T follicular helper cell (primary cell): ENCODE measurements at places on chromosomes 2 and 18.

DNA sequence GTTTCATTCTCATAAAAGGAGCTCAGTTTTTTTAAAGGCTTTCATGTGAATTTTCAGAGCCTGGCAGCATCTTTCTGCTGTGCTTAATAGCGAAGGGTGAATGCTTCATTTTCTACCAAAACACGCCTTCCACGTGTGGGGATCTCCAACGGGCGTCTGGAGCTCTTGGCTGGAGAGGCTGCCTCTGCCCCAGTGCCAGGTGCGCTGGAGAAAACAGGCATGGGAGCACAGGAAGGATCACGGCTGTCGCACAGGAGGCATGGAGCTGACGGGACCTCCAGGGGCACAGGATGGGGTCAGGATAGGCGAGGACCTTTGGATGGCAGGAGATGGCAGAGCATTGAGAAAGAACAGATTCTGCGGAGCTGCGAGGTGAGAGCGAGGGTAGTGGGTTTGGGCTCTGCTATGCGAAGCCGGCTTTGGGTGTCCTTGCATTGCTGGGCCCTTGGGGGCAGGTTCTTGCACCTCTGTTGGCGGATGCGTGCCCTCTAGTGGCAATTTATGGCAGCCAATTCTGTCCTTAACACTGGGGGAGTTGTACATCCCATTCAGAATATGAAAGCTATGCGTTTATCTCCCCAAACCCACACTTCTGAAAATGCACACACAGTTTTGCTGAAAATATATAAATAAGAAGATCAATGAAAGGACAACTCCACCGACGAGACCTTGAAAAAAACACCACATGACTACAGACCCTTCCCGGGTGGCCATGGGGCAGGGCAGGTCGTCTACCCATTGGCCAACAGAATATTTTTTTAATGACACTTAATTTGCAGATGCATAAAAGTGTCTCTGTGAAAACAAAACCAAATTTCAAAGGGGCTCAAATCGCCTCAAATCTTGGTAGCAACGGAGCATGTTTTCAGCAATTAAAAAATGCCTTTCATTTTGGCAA is 90.4 kb upstream of the SLC35G4 start:
- peak; percentile 1 for DNase-seq

DNA sequence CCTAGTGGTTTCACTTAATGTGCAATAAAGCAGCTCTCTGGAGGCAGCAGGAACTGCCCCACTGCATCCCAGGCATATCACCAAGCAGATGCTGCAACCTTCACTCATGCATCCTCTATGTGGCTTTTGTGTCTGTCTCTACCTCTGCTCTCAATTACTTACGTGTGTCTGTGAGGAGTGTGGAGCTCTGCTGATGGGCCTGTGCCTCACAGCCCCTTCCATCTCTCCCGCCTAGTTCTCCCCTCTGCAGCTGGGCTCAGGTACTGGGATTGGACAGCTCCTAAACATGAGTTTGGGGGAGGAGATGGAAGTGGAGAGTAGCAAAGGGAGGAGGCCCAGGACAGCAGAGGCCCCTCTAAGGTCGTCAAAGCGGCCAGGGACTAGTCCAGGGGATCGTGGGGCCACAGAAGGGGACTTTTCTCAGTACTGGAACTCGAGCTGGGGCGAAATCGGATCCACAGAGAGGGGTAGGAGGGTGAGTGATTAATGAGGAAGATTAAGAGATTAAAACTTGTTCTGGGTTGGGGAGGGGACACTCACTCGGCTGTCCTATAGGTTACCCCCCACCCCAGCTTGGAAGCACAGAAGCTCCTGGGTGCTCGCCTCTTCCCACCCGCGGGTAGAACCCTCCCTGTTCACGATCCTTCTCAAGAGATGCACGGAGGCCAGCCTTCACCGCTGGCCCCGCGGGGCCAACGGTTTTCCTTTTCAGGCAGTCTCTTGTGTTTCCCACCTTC is 2.1 kb upstream of the LBX2 start:
- DNase-seq: no peak

DNA sequence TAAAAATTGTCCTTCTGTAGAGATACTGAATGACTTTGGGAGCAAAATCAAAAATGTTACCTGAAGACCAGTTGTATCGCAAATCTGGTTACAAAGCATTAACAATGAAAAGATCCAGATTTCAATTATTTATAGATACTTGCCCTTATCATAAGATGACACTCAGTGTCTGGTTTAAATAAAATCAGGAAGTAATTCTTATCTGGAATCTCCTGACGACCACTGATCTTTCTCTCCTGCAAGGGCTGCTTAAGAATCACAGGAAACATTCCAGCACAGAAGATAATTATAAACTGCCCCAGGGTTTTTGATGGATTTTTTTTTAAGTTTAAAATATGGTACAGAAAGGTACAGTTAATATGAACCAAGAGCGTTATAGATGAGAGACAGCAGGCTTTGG is 205.7 kb downstream of the ALK start:
- no peak for DNase-seq

DNA sequence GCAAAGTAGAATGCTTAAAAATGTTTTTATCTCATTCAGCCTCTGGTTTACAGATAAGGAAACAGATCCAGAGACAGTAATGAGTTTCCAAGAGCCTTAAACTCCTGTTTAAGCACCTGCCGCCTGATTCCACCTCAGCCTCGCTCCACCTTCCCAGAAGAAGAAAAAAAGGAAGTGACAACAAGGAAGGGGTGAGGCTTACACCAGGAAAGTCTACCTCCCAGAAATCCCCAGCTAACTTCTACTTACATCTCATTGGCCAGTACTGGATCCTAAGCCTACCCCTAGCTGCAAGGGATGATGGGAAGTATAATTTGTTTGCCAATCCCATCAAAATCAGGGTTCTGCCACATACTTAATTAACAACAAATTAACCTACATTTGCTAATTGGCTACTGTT is 15.3 kb upstream of the ARID5A start:
- no peak for DNase-seq

- DNase-seq: no peak
Measured at GRCh38 chr2:197309691-197310231, 819 bp downstream of the ANKRD44 start.

DNA sequence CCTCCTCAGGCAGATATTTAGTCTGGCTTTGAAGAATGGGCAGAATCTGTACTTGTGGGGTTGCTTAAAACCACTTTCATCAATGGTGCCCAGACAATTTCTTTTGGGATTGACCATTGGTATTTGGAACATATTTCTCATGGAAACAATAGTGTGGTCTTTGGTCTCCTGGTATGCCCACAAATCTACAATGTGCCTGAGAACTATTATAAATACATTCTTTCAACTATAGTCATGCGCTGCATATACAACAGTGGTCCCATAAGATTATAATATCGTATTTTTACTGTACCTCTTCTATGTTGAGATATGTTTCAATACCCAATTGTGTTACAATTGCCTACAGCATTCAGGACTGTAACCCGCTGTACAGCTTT is 34.8 kb upstream of the PPP4R1 start:
- no peak for DNase-seq

DNA sequence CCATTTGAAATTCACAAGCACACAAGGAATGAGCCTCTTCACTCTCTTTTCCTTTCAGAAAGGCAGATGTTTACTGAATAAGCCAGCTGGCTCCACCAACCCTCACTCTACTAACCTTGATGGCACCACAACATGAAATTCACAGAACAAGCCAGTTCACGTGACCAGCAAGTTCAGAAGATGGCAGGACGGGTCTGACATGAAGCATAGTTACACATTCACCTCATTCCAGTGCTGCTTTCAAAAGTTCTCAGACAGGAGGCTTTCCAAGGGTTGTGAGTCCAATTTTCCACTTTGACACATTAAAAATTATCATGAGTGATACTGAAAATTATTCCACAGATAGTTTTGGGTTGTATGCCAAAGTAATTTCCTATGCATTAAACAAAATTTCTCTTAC is 74.2 kb upstream of the MBOAT2 start:
- no peak for DNase-seq

- no peak for DNase-seq
Measured at GRCh38 chr18:34772887-34773286, 62.8 kb downstream of the DTNA start.

GRCh38 chr2:207561386-207562080 is 31.8 kb downstream of the CREB1 start:
- DNase-seq: no peak

- DNase-seq: no peak
Measured at GRCh38 chr18:22710673-22711191, 222.4 kb upstream of the RBBP8 start.

GRCh38 chr2:99865818-99866676 is 276.3 kb downstream of the AFF3 start:
- no peak for DNase-seq

DNA sequence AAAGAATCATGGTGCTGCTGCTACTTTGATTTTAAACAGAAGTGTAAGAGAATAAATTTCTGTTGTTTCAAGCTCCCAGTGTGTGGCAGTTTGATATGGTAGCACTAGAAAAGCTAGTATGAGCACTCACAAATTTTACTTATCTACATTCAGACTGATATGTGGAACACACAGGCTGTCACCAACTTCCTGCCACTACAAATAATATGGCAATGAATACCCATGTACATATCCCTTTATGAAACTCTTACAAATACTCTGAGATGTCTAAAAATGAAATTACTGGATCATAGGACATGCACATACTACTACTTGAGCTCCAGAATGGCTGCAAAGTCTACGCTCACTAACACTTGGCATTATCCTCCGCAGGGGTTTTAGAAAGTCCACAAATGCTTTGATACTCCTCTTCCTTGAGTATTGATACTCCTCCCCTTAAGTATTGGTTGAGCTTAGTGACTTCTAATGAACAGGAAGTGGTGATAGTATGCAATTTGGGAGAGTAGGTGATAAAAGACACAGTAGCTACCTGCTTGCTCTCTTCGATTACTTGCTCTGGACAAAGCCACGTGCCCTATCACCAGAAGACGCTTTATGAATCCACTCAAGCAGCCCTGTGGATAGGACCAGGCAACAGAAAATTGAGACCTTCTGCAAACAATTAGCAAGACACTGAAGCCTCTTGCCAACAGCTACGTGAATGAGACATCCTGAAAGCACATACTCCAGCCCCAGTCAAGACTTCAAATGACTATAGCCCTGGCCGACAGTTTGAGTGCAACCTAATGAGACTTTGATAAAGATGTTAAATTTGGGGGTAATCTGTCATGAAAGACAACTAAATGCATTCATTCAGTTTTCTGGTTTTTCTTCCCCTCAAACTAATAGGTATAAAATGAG is 35.4 kb downstream of the FBXO11 start:
- DNase-seq: no peak

DNA sequence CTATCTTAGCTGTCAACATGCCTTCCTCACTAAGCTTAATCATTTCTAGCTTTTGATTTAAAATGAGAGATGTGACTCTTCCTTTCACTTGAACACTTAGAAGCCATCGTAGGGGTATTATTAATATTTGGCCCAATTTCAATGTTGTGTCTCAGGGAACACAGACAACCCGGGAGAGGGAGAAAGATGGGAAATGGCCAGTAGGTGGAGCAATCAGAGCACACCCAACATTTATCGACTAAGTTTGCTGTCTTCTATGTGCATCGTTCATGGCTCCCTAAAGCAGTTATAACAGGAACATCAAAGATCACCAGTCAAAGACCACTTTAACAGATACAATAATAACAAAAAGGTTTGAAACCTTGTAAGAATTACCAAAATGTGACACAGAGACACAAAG is 110.2 kb downstream of the OLA1 start:
- no peak for DNase-seq

DNA sequence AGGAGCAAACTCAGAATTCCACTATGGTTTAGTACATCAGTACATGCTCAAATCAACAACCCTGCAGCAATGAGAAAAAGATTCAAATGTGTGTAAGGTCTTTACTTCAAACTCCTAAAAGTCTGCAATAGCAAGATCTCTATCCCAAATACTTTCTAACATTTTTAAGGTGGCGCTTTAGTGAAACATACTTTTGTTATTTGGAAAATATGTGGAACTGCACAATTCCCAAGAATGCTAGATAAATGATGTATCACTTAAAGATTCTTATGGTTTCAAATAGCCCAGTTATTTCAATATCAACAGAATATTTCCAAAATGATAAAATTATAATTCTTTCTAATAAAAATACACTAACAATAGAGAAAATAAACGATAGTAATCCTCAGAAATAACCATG is 227.6 kb upstream of the SMAD7 start:
- DNase-seq: no peak

DNA sequence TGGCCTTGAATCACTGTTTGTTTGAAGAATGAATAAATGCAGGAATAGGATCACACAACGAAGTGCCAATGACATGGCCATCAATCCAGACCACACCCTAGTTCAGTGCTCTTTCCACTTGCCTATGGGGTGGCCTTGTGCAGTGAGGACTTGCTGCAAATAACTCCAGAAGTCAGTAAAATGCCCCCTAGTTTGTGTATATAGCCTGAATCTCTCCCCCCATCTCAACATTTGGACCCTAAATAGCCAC is 299 bp downstream of the FABP1 start:
- no peak for DNase-seq

GRCh38 chr18:11398625-11399024 is 210.8 kb upstream of the SLC35G4 start:
- DNase-seq: no peak

GRCh38 chr2:10552220-10552870 is 104.2 kb upstream of the ODC1 start:
- no peak for DNase-seq

DNA sequence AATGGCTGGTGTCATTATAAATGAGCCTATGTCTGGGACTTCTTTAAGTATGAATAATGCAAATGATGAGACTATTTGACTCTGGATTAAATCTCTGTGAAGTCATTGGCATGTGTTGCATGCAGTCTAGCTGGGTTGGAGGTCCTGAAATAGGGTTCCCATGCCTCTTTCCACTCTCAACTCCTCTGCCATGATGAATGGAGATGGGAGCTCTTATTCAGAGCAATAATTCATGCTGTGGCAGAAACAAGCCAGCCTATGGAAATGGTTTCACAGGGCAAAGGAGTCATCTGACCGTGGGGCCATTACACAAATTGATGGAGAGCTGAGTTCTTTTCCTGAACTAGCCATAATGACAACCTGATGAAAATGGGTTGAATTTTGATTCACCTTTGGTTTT is 15.5 kb upstream of the CCDC195 start:
- no peak for DNase-seq

DNA sequence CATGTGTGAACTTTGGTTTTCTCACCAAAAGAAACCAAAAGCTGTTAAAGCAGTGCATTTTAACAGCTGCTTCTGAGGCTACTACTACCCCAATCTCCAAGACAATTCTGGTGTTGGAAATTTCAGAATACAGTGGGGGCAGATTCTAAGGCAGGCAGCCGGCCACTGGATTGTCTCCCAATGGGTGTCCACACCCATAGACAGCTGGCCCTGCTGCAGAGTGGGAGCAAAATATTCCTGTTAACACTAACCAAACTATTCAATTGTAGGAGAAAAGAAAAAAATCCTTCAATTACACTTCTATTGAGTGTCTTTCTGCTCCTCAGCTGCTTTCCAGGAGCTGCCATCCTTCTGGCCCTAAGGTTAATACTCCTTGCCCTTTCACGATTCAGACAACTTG is 223.7 kb downstream of the ALK start:
- DNase-seq: no peak

GRCh38 chr2:106076941-106077340 is 117.2 kb downstream of the UXS1 start:
- no peak for DNase-seq

- no peak for DNase-seq
Measured at GRCh38 chr2:67416136-67416535, 19.0 kb downstream of the ETAA1 start.

- DNase-seq: no peak
Measured at GRCh38 chr18:9535430-9535991, 60.2 kb downstream of the RALBP1 start.
